ENCODE measurements at places on chromosomes 4 and X. TPM values are rescaled to one million over a fixed set of nuclear protein-coding genes. Genes with fewer than 3 reads are reported as not detected.

RRH gene
- total RNA-seq = 0.22 TPM

UNC5C gene
- under 0.01 TPM for total RNA-seq

MAGEB10 gene
- not detected for total RNA-seq

C4orf50 gene
- total RNA-seq = not detected

CXorf51A gene
- total RNA-seq = not detected

MOB1B gene
- 28.2 TPM for total RNA-seq

All from thoracic aorta endothelial cell (primary cell).